Breast epithelium (tissue), 4 donors: ENCODE measurements at places on chromosomes 13 and 19. TPM values are rescaled to one million over a fixed set of nuclear protein-coding genes. Genes with fewer than 3 reads are reported as not detected.

Gene ZNF587
- total RNA-seq, result 35.1 TPM

Gene TYROBP
- 112 TPM for total RNA-seq

Gene ZNF66
- total RNA-seq, result 4.2 TPM

Gene STK11
- 52.1 TPM for total RNA-seq

Gene LILRB5
- total RNA-seq, result 46.4 TPM

Gene RASGRP4
- 1.6 TPM for total RNA-seq

Gene ICAM4
- not detected for total RNA-seq

Gene SERPINE3
- total RNA-seq, result not detected

Gene GALP
- total RNA-seq, result not detected

Gene CGB8
- not detected for total RNA-seq

GRCh38 chr13:33321686-33322542 is 36.4 kb upstream of the STARD13 start:
- no peaks in the 10 kb centered on the region for H3K4me1 ChIP-seq
- no peak for DNase-seq
- H3K27me3 ChIP-seq, result no peaks in the 10 kb centered on the region
- H3K4me3 ChIP-seq, result peak overlapping the region; percentile 49
- H3K36me3 ChIP-seq, result no peaks in the 10 kb centered on the region

- H3K4me3 ChIP-seq, result no peak overlapping the region
- H3K27ac ChIP-seq, result no peak overlapping the region
Measured at GRCh38 chr13:105089858-105090643, 1445.4 kb downstream of the EFNB2 start.

DNA sequence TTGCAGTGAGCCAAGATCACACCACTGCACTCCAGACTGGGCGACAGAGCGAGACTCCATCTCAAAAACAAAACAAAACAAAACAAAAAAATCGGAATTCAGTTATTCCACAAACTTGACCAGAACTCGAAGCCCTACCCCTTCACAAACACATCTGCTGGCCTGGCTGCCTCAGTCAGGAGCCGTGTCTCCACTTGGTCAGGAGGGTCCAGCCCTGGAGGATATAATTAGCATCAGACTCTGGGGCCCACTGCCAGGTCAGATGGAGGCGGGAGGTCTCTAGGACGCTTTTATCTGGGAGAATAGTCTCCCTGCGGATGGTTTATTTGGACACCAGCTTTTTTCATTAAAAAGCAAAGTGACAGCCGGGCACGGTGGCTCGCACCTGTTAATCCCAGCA is 8.0 kb downstream of the ELL start:
- H3K4me1 ChIP-seq, result no peaks in the 10 kb centered on the region
- H3K27ac ChIP-seq, result peak overlapping the region; percentile 63
- H3K27me3 ChIP-seq, result no peaks in the 10 kb centered on the region

DNA sequence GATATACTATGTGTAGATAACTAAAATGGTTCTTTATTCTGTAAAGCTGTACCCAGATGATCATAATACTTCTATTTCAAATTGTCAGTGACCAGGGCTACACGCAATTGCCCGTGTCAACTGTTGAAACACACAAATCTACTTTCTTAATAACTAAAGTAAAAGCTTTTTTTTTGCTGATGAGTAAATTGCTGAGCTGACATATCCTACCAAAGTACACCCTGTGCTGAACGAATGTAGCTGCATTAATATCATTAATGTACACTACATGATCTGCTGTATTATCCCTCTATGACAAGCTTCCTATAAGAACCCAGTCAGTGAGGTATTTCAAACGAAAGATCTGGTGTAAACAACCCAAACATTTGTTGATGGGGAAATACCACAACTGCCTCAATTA is 827.2 kb upstream of the ATXN8OS start:
- DNase-seq, result no peak
- H3K27ac ChIP-seq, result no peak overlapping the region
- no peak overlapping the region for H3K4me3 ChIP-seq
- H3K4me1 ChIP-seq, result no peaks in the 10 kb centered on the region
- H3K36me3 ChIP-seq, result no peaks in the 10 kb centered on the region

DNA sequence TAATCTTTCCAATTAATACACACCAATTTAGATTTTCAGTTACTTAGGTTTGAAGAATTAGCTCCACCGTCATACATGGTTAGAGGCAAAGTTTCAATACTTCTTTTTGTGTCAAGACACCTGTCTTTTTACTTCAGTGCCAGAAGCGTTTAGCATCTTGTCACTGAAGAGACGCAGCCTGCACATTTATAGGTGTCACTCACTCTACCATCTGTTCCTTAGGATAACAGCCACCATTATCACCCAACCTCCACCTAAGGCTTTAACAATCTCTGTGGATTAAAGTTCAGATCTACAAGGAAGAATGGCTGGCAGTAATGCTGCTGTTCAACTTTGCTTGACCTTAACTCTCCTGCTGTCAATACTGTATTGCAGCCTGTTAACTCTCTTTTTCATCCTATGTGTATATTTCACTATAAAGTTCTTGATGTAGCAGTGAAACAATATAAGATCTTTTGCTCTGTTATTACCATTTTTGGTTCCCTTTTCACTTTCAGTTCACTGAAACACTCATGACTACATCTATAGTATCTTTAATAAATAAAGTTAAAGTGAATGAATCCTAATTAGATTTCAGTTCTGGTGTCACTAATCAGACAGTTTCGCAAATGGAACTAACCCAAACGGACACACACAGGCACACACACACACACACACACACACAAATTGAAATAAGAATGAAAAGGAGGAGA is 435.6 kb downstream of the PCDH9 start:
- H3K4me3 ChIP-seq, result no peak overlapping the region
- H3K27me3 ChIP-seq, result no peaks in the 10 kb centered on the region
- no peak overlapping the region for H3K27ac ChIP-seq
- H3K36me3 ChIP-seq, result no peaks in the 10 kb centered on the region
- DNase-seq, result no peak

- H3K4me1 ChIP-seq, result no peaks in the 10 kb centered on the region
- peak overlapping the region; percentile 81 for H3K27ac ChIP-seq
- DNase-seq, result no peak
- H3K4me3 ChIP-seq, result no peak overlapping the region
- H3K27me3 ChIP-seq, result no peaks in the 10 kb centered on the region
Measured at GRCh38 chr19:5947435-5947834, 30.5 kb downstream of the RANBP3 start.

- H3K4me3 ChIP-seq, result no peak overlapping the region
- no peaks in the 10 kb centered on the region for H3K4me1 ChIP-seq
- no peaks in the 10 kb centered on the region for H3K36me3 ChIP-seq
- H3K27me3 ChIP-seq, result no peaks in the 10 kb centered on the region
Measured at GRCh38 chr19:33665776-33666595, 44.2 kb downstream of the CHST8 start.

DNA sequence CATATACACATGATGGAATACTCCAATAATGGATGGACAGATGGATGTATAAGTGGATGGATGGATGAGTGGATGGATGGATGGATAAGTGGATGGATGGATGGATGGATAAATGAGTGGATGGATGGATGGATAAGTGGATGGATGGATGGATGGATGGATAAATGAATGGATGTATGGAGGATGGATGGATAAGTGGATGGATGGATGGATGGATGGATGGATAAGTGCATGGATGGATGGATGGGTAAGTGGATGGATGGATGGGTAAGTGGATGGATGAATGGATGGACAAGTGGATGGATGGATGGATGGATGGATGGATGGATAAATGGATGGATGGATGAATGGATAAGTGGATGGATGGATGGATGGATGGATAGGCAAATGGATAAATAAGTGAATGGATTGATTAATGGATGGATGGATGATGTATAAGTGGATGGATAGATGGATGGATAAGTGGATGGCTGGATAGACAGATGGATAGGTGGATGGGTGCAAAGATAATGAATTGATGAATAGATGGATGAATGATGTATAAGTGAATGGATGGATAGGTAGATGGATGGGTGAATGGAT is 8.4 kb upstream of the COMP start:
- no peak overlapping the region for H3K4me3 ChIP-seq
- no peaks in the 10 kb centered on the region for H3K27me3 ChIP-seq
- H3K4me1 ChIP-seq, result no peaks in the 10 kb centered on the region
- no peaks in the 10 kb centered on the region for H3K36me3 ChIP-seq
- no peak for DNase-seq
- H3K27ac ChIP-seq, result no peak overlapping the region

DNA sequence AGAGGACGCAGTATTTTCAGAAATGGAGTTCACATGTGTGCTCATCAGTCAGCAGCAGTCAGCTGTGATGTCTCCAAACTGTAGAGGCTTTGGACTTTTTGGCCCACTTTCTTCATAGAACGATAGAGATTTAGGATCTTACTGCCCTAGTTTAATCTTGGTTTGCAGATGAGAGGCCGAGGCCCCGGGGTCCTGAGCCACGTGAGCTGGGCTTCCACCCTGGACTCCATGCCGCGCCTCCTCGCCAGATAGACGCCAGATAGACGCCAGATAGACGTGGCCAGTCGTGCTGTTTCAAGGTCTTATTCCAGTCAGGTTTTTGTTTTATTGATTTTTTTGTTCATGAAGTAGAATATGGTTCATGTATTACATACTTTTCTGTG is 11.7 kb upstream of the MCF2L start:
- H3K4me1 ChIP-seq, result no peaks in the 10 kb centered on the region
- H3K36me3 ChIP-seq, result no peaks in the 10 kb centered on the region

- no peak overlapping the region for H3K27ac ChIP-seq
- no peaks in the 10 kb centered on the region for H3K36me3 ChIP-seq
- H3K4me1 ChIP-seq, result no peaks in the 10 kb centered on the region
- DNase-seq, result no peak
- H3K27me3 ChIP-seq, result no peaks in the 10 kb centered on the region
Measured at GRCh38 chr19:23321953-23322549, 71.9 kb upstream of the ZNF724 start.

DNA sequence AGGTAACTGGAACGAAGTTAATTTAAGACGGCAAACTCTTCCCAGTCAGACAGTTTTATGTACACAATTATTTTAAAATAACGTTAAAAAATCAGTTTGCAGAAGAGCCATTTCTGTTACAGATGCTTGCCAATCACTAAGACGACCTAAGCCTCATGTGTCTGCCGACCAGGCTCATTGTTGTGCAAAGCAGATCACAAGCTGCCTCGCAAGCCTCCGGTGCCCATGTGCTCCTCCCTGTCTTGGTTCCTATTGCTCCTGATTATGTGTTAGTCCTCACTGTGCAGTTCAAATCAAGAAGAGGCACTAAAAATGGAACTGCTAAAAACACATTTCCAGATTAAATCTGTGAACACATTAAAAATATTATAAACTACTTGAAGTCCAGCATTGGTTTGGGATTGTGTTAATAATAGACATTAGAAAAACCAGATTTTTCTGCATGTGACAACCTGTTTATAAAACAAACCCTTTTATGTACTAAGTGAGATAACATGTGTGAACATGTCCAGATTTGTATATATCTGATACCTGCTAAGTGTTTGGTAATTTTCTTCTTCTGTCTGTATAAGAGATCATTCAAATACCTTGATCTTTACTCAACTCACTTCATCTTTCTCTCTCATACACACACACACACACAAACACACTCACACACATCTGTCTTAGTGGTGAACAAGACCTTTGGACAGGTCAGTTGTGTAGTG is 81.9 kb upstream of the SLC15A1 start:
- H3K27me3 ChIP-seq, result no peaks in the 10 kb centered on the region
- no peaks in the 10 kb centered on the region for H3K4me1 ChIP-seq
- H3K4me3 ChIP-seq, result no peak overlapping the region
- DNase-seq, result no peak
- no peak overlapping the region for H3K27ac ChIP-seq

- no peaks in the 10 kb centered on the region for H3K4me1 ChIP-seq
- no peaks in the 10 kb centered on the region for H3K36me3 ChIP-seq
- H3K27me3 ChIP-seq, result no peaks in the 10 kb centered on the region
- DNase-seq, result no peak
- no peak overlapping the region for H3K27ac ChIP-seq
Measured at GRCh38 chr19:28289295-28290063, 923.5 kb downstream of the UQCRFS1 start.

- no peaks in the 10 kb centered on the region for H3K4me1 ChIP-seq
- no peak for DNase-seq
- no peaks in the 10 kb centered on the region for H3K27me3 ChIP-seq
Measured at GRCh38 chr19:8631425-8631819, 989 bp downstream of the NFILZ start.

DNA sequence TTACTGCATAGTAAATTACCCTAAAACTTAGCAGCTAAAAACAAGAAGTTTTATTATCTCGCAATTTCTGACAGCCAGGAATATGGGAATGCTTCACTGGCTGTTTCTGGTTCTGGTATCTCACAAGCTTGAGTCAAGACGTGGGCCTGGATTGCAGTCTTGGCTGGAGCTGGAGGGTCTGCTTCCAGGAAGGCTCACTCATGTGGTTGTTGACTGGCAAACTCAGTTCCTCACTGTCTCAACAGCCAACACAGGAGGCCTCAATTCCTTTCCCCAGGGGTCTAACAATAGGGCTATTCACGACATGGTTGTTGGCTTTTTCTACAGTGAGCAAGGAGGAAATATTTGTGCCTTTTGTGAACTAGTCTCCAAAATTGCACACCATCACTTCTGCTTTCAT is 146.3 kb downstream of the GPC5 start:
- no peak overlapping the region for H3K27ac ChIP-seq
- H3K36me3 ChIP-seq, result no peaks in the 10 kb centered on the region
- DNase-seq, result no peak
- H3K4me1 ChIP-seq, result no peaks in the 10 kb centered on the region
- no peaks in the 10 kb centered on the region for H3K27me3 ChIP-seq

- H3K4me1 ChIP-seq, result no peaks in the 10 kb centered on the region
- H3K36me3 ChIP-seq, result no peaks in the 10 kb centered on the region
- H3K27me3 ChIP-seq, result no peaks in the 10 kb centered on the region
- H3K27ac ChIP-seq, result no peak overlapping the region
Measured at GRCh38 chr13:41075034-41075433, 13.7 kb downstream of the WBP4 start.

GRCh38 chr13:67061750-67062149 is 168.4 kb downstream of the PCDH9 start:
- H3K36me3 ChIP-seq, result no peaks in the 10 kb centered on the region
- no peak overlapping the region for H3K4me3 ChIP-seq
- H3K27ac ChIP-seq, result no peak overlapping the region
- no peaks in the 10 kb centered on the region for H3K4me1 ChIP-seq

DNA sequence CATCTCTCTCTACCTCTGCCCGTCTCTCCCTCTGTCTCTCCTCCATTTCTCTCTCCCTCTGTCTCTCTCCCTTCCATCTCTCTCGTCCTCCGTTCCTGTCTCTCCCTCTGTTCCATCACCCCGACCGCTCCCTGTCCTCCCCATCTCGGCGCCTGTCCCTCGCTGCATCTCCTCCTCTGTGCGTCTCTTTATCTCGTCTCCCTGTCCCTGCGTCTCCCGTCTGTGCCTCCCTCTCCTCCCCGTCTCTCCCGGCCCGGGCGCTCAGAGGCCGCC is 4.6 kb downstream of the GRIN2D start:
- peak overlapping the region; percentile 37 for H3K4me3 ChIP-seq
- H3K36me3 ChIP-seq, result no peaks in the 10 kb centered on the region
- peaks cover 9% of the 10 kb centered on the region for H3K4me1 ChIP-seq
- peaks cover 14% of the 10 kb centered on the region for H3K27me3 ChIP-seq

GRCh38 chr13:64917566-64917965 is 2312.6 kb downstream of the PCDH9 start:
- H3K36me3 ChIP-seq, result no peaks in the 10 kb centered on the region
- DNase-seq, result no peak
- H3K4me3 ChIP-seq, result no peak overlapping the region
- no peaks in the 10 kb centered on the region for H3K27me3 ChIP-seq
- H3K4me1 ChIP-seq, result no peaks in the 10 kb centered on the region

DNA sequence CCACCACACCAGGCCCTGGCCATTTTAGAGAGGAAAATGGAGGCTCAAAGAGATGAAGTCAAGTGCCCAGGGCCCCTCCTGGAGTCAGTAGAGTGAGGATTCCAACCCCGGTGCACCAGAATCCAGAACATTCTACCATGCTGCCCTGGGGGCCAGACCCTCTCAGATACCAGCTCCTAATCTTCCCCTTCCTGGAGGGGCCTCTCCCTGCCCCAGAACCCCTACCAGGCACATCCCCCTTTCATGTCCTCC is 11.1 kb downstream of the CAPN12 start:
- no peaks in the 10 kb centered on the region for H3K36me3 ChIP-seq
- H3K27ac ChIP-seq, result peak overlapping the region; percentile 84
- no peaks in the 10 kb centered on the region for H3K27me3 ChIP-seq
- no peak for DNase-seq
- H3K4me1 ChIP-seq, result peaks cover 2% of the 10 kb centered on the region
